MCF 10A (cell line): ENCODE measurements at places on chromosomes 1 and 21. TPM values are rescaled to one million over a fixed set of nuclear protein-coding genes. Genes with fewer than 3 reads are reported as not detected.

- H3K4me3 ChIP-seq: no peak overlapping the region
- H3K27ac ChIP-seq: no peak overlapping the region
- DNase-seq: peak; percentile 12
- H3K4me1 ChIP-seq: no peaks in the 10 kb centered on the region
- H3K27me3 ChIP-seq: no peaks in the 10 kb centered on the region
These were observed 222.6 kb upstream of the DPYD start for GRCh38 chr1:98143403-98143802.

DNA sequence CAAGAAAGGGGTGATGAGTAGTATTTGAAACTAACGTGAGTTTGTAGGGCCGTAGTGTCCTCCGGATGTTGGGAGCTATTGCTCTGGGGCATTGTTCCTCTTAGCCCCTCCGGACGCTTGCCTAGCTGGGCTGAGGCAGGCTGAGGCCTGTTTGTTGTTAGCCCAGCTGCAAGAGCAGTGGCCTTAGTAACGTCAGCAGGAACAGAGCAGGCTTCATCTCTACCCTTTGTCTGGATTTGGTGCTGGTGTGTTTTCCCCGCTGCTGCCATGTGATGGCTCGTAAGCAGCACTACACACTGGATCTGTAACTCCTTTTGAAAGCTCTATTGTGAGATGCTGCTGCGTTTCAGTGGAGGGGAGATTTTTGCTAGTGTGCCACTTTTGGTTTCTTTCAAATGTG is 57.6 kb downstream of the DNM3 start:
- H3K27ac ChIP-seq: peak overlapping the region; percentile 13
- no peaks in the 10 kb centered on the region for H3K36me3 ChIP-seq
- peaks cover 15% of the 10 kb centered on the region for H3K4me1 ChIP-seq
- H3K4me3 ChIP-seq: no peak overlapping the region
- no peaks in the 10 kb centered on the region for H3K27me3 ChIP-seq

DNA sequence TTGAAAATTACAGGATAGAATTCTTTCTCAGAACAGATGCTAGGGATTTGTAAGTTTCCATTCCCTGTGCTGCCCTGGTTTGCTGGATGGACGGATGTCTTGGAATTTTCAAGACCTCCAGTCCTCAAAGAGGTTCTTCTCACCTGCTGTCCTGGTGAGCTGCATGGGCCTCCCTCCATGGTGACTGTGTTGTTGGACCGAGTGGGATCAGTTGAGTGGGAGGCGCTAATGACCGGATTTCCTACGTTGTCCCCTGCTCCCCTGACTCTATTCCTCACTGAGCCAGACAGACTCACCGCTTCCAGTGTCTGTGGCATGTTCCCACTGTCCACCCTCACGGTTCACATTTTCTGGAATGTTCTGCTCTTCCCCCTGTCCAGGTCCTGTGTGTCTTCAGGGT is 229.8 kb downstream of the CAMTA1 start:
- no peaks in the 10 kb centered on the region for H3K36me3 ChIP-seq
- H3K4me1 ChIP-seq: no peaks in the 10 kb centered on the region
- no peak overlapping the region for H3K27ac ChIP-seq
- H3K4me3 ChIP-seq: no peak overlapping the region
- peaks cover 46% of the 10 kb centered on the region for H3K27me3 ChIP-seq

- no peaks in the 10 kb centered on the region for H3K4me1 ChIP-seq
- H3K4me3 ChIP-seq: no peak overlapping the region
- DNase-seq: no peak
- no peaks in the 10 kb centered on the region for H3K36me3 ChIP-seq
These were observed 5.2 kb upstream of the LRRC53 start for GRCh38 chr1:74517599-74518051.

DNA sequence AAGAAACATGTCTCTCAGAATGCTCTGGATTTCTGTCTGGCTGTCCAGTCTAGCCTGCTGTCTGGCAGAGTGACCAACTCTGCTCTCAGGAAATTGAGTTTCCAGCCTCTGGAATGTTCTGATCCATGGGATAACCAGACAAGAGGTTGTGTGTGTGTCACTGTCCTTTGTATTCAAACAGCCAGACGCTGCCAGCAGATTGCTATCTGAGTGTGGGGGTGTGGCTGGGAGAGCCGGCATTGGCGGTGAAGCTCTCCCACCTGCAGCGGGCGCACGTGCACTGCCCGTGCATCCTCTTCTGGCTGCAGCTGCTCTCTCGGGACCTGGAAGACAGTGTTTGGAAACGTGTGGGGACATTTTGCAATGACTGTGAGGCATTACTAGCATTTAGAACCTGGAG is 26.1 kb downstream of the PKP1 start:
- peak; percentile 98 for DNase-seq
- H3K27ac ChIP-seq: peak overlapping the region; percentile 97
- H3K4me1 ChIP-seq: peaks cover 71% of the 10 kb centered on the region
- no peaks in the 10 kb centered on the region for H3K27me3 ChIP-seq

- H3K36me3 ChIP-seq: no peaks in the 10 kb centered on the region
- H3K4me3 ChIP-seq: no peak overlapping the region
- H3K4me1 ChIP-seq: peaks cover 17% of the 10 kb centered on the region
- H3K27me3 ChIP-seq: no peaks in the 10 kb centered on the region
These were observed 14.9 kb upstream of the PAQR7 start for GRCh38 chr1:25890239-25891034.

- peaks cover 57% of the 10 kb centered on the region for H3K27me3 ChIP-seq
- H3K36me3 ChIP-seq: no peaks in the 10 kb centered on the region
- no peaks in the 10 kb centered on the region for H3K4me1 ChIP-seq
- H3K4me3 ChIP-seq: no peak overlapping the region
These were observed 126.5 kb downstream of the MATN1 start for GRCh38 chr1:30596891-30597290.

- DNase-seq: no peak
- H3K36me3 ChIP-seq: peaks cover 24% of the 10 kb centered on the region
- H3K4me3 ChIP-seq: no peak overlapping the region
- no peak overlapping the region for H3K27ac ChIP-seq
These were observed 2.4 kb downstream of the ADPRS start for GRCh38 chr1:36091141-36091540.

DNA sequence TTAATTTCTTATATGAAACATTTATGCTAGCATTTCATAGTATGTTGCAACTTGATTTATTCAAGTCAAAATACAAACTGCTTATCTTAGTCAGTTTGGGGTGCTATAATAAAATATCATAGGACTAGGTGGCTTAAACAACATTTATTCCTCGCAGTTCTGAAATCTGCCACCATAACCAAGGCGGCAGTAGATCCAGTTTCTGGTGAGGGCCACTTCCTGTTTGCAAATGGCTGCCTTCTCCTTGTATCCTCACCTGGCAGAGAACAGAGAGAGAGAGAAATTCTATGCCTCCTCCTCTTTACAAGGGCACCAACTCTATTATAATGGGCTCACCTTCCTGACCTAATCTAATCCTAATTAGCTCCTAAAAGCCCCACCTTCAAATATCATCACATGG is 76.1 kb upstream of the RGS2 start:
- no peaks in the 10 kb centered on the region for H3K36me3 ChIP-seq
- DNase-seq: peak; percentile 19
- H3K4me3 ChIP-seq: no peak overlapping the region
- no peaks in the 10 kb centered on the region for H3K27me3 ChIP-seq
- H3K4me1 ChIP-seq: no peaks in the 10 kb centered on the region

Gene CFAP74
- not detected in 2 replicates for total RNA-seq

Gene SLC19A1
- total RNA-seq: 16.0 and 25.4 TPM in 2 replicates

Gene CELA2B
- total RNA-seq: not detected in 2 replicates

Gene ABCA4
- total RNA-seq: 0.20 TPM in 1 of 2 replicates, not detected in the other

Gene MAGI3
- 12.8 and 14.3 TPM in 2 replicates for total RNA-seq

Gene CLEC20A
- not detected in 2 replicates for total RNA-seq
